ENCODE measurements at places on chromosomes 16 and 17. TPM values are rescaled to one million over a fixed set of nuclear protein-coding genes. Genes with fewer than 3 reads are reported as not detected.

DNA sequence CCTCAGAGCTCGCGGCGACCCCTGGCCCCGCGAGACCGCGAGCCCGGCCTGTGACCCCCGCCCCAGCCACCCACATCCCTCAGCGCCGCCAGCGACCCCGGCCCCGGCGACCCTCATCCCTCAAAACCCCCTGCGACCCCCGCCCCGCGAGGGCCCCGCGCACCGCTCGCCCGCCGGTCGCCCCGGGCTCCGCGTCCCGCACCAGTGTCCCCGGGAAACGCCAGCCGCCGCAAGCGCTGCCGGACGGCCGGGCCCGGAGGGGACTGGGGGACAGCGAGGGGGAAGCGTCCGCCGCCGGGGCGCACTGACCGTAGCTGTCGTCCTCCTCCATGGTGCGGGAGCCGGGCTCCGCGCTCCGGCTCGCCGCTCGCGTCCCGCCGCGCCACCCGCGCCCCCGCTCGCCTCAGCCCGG lies at the start of gene CYTH1:
TSS of gene CYTH1 (minus strand) at position 381 of the 412 bp plus-strand sequence. CDS start at position 331, 50 bp downstream.
- ATAC-seq = peak; percentile 41

GRCh38 chr17:29567554-29568330 lies 759 bp upstream of the TP53I13 start:
- ATAC-seq = peak; percentile 30

- ATAC-seq = peak; percentile 50
Measured at GRCh38 chr17:74520016-74520434, 11.2 kb downstream of the CD300LB start.

DNA sequence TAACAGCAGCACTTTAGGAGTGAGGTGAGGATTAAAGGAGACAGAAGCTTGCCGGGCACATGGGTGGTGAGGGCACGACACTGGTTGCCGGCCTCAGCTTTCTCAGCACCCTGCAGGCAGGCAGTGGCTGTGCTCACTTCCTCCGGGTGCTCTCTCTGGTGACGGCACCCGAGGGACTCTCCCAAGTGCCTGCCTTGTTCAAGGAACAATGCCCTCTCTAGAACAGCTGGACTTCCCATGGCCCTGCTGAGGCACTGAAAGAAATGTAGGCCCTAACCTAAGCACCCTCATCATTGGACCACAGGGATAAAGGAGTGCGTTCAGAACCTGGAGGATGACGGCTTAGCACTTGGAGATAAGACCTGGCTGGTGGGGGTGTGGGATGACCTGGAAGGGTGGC lies 72.7 kb downstream of the N4BP1 start:
- ATAC-seq = peak; percentile 17

DNA sequence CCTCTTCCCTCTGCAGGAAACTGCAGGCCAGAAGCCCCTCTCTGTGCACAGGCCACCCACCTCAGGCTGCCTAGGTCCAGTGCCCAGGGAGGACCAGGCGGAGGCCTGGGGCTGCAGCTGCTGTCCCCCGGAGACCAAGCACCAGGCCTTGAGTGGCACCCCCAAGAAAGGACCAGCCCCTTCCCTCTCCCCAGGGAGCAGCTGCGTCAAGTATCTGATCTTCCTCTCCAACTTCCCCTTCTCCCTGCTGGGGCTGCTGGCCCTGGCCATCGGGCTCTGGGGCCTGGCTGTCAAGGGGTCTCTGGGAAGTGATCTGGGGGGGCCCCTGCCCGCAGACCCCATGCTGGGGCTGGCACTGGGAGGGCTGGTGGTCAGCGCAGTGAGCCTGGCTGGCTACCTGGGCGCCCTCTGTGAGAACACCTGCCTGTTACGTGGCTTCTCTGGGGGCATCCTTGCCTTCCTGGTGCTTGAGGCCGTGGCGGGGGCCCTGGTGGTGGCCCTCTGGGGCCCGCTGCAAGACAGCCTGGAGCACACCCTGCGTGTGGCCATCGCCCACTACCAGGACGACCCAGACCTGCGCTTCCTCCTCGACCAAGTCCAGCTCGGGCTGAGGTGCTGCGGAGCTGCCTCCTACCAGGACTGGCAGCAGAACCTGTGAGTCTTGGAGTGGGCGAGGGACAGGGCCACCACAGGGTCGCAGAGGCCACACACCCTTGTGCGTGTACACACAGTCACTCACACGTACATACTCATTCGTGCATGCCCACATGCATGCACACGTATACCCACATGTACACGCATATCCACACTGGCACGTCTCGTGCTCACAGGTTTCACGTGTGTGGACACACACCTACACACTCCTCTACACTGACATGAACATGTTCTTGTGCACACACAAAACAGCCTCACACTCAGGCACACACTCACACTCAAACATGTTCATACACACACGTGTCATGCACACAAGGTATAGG lies 8.3 kb downstream of the TSPAN10 start:
- ATAC-seq = no peak

- no peak for ATAC-seq
Measured at GRCh38 chr16:20859229-20859628, 40.9 kb downstream of the DCUN1D3 start.

DNA sequence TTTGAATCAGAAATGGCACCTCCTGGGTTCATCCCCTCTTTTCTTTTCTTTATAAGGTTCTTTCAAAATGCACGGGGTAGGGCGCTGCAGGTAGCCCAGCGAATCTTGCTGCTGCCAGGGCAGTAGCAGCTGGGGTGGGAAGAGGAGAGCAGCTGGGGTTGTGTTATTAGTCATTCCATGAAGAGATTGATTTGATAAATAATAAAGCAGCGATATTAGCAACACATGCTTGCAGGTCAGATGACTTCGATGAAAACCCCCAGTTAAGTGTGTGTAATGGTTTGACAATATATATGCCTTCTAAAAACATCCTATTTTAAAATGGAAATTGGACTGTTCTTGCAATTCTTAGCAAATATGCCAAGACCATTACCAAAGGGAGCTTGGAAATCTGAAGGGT lies 200.7 kb downstream of the CCDC182 start:
- no peak for ATAC-seq

DNA sequence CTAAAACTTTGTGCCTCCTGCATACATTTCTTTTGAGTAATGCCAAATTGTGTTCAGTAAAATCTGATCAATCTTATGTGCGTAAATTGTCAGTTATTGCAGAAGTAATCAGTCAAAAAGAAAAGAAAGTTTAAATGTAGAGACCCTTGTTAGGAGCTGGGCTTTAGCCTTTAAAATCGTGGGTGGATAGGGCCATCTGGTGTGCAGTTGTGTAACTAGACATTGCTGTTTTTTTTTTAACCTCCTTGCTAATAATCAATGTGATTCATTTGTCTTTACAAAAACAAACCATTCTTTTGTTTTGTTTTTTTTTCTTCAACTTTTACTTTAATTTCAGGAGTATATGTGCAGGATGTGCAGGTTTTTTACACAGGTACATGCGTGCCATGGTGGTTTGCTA lies 5.3 kb upstream of the WWOX start:
- ATAC-seq = no peak

Gene PRAC2
- total RNA-seq = not detected

Gene CCDC154
- not detected for total RNA-seq

Gene LITAF
- 40.8 TPM for total RNA-seq

Gene ABCC12
- total RNA-seq = not detected

Gene VAT1L
- 0.89 TPM for total RNA-seq

Gene CLDN7
- not detected for total RNA-seq

Gene SLC16A6
- total RNA-seq = 0.67 TPM

All from gastroesophageal sphincter (tissue), 4 donors.